NCI-H1694 treated with DMSO at 0.1 percent for 48 hours (cell line): ENCODE measurements at places on chromosomes 3 and 15.

GRCh38 chr15:77621847-77622208, 10.9 kb downstream of the LINGO1 start:
- no peak for DNase-seq

- no peak for DNase-seq
These were observed 10.5 kb upstream of the SUSD5 start for GRCh38 chr3:33229066-33229465.

DNA sequence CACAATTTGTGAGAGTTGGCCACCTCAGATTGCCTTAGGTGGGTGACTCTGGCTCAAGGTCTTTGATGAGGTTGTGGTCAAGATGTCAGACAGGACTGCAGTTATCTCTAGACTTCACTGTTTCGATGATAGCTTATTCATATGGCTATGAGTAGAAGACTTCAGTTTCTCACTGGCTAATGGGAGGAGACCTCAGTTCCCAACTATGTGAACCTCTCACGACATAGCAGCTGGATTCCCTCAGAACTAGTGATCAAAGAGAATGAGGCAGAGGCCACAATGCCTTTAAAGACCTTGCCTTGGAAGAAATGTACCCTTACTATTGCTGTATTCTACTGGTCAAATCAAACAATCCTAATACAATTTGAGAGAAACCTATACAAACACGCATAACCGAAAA, 607.5 kb upstream of the ROBO2 start:
- no peak for DNase-seq

- DNase-seq, result no peak
These were observed 52.6 kb downstream of the ARNT2 start for GRCh38 chr15:80456517-80457492.

- no peak for DNase-seq
These were observed 4.9 kb downstream of the BBS4 start for GRCh38 chr15:72690938-72691337.

DNA sequence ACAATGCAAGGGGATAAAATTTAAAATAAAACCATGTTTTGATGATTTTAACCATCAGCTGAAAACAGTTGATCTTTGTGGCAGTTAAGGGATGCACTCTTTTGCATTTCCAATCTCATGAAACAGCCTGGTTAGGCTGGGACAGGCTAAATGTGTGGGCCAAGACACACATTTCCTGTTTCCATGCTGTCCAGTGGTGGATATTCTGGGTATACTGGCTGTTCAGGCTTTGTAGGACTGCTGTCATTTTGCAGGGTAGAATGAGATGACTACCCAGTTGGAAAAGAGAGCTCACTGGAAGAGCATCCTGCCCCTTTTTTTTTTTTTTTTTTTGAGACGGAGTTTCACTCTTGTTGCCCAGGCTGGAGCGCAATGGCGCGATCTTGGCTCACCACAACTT, 42.0 kb upstream of the IP6K2 start:
- DNase-seq, result no peak

DNA sequence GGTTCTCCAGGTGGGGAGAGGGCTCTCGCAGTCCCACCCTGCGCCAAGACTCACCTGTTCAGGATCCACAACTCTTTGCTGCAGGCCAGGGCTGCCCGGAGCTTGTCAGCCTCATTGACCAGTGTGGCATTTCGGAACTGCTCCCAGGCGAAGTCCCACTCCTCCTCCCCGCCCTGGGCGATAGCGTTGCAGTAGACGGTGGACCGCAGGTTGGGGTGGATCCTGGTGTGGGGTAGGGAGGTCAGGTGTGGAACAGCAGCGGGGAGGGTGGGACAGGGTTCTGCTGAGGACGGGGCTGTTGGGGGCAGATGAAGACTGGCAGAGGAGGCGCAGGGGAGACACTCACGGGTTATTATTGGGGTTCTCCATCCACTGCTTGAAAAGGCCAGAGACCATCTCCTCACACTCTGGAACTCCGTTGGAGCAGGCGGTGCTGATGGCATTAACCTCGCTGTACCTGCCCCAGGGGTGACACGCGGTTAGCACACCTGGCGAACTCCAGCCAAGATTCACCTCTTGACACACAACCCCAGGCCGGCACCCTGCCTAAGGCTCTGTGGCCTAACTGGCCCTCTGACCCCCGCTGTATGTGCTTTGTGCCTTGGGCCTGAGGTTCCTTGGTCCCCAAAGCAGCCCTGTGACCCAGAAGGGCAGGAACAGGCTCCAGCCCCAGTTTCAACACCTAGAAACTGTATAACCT, 16.1 kb downstream of the MESP2 start:
- DNase-seq, result no peak

GRCh38 chr3:109033000-109033660, 79.5 kb upstream of the GUCA1C start:
- DNase-seq, result no peak

GRCh38 chr3:42115215-42115614, 24.1 kb downstream of the TRAK1 start:
- no peak for DNase-seq

DNA sequence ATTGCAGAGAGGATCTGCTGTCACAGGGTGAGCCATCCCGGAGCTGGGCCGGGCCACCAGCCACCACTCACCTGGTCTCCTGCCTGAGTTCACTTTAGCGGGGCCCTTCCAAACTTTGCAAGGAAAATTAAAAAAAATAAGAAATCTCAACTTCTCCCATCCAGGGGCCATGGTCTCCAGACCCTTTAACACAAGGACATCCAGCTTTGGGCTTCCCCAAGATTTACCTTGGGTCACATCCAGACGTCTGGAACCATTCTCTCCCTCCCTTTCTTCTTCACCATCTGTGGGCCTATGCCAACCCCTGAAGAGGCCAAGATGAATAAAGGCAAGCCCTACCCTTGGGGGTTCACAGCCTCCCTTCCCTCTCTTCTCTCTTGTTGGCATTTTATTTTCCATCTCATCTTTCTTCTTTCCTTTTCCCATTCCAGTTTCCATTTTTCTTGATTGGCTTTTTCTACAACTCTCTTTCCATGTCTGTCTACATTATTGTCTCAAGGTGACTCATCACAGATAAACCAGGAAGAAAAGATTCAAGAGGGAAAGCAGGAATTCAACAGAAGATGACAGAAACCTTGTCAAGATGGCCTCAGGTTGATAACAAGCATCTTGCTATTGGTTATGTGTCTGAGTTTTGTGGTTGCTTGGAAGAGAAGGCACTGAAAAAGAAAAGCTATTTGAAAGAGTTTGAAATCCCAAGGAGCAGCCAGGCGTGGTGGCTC, 49.5 kb downstream of the ITGA11 start:
- DNase-seq, result no peak

- DNase-seq, result no peak
These were observed 220.3 kb downstream of the LRRN1 start for GRCh38 chr3:4019501-4019900.

- DNase-seq, result no peak
These were observed 69.2 kb downstream of the GOLGA8B start for GRCh38 chr15:34514251-34514670.

DNA sequence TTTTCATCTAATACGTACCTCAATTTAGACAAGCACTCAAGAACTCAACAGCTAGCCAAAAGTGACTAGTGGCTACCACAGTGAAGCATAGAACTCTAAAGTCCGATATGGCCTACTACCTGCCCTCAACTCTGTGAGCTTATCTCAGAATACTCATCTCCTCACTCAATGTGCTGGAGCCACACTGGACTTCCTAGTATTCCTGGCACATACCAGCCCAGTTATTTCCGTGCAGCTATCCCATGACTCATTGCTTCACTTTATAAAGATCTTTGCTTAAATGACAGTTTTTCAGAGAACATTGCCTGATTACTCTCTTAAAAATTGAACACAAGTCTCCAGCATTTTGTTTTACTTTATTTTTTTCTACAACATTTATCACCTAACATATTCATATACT, 524.7 kb downstream of the PYDC2 start:
- DNase-seq, result no peak

- DNase-seq, result no peak
These were observed 3.4 kb downstream of the KLHL40 start for GRCh38 chr3:42688487-42689420.

DNA sequence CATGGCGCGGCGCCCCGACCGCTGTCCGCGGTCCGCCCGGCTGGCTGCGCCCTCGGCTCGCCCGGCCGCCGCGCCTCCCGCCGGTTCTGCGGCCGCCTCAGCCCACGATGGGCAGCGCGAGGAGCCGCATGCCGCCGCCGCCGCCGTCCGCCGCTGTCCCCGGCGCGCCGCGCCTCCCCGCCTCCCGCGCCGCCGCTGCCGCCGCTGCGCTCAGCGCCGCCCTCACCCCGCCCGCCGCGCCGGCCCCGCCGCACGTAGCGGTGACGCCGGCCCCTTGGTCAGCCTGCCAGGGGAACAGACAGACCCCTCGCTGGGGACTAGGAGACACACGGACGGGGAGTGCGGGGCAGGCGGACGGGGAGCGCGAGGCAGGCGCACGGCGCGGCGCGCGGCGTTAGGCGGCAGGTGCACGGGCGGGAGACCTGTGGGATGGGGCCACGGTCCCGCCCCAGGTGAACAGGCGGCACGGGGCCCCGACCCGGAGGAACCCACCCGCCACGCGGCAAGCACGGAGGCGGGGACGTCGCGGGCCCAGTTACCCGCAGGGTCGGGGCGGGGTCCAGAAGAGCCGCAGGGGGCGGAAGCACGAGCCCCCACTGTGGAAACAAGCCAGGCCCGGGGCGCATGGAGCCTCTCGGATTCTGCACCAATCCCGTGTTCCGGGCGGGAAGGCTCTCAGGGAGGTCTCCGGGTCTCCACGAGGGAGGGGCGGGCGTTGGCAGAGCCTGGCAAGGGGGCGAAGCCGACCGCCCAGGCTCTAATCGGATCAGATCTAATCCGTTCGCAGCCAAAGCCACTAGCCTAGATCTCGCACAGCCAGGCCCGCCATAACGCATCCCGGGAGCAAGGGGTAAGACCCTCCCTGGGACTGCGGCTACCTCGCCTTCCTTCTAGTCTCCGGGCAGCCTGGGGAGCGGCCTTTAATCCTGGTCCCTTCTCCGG, at the start of gene CSPG5:
Gene CSPG5, minus strand, starts transcription at position 175 of the 942 bp plus-strand sequence. Its CDS starts 172 bp downstream, at position 3.
- DNase-seq, result no peak

GRCh38 chr3:61719278-61719977, 158.1 kb downstream of the PTPRG start:
- DNase-seq, result no peak

DNA sequence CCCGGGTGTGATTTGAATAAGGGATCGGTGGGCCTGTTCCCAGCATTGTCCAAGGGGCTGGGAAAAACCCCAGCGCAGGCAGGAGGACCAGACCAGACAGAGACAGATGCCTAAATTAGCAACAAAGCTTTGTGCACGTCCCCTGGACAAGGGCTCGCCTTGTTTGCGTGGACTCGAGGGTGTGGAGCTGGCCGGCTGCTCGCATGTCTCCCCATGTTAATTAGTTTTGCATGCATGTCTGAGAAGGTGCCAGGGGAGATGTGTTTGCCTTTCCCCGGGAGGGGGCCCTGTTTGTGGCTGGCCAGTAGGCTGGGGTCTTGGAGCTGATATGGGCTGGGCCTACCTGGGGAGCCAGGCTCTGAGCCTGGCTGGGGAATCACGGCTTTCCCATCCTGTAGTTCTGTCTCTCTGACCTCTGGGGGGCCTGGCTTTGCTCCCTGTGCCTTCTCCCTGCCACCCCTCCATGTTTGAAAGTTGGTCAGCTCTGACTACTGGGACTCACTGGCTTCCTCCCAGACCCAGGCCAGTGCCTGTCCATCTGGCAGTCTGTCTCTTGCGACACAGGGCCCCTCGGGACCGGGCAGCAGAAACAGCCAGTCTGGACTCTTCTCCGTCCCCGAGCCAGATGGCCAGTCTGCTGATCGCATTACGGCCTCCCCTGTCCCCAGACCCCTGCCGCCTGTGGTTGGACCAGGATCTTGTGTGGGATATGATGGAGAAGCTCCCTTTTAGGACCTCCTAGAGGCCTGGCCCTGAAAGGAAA, 55.4 kb upstream of the POLG start:
- no peak for DNase-seq
